ENCODE measurements at places on chromosomes 6 and 20.

GRCh38 chr6:9984607-9985006 is 430.3 kb downstream of the TFAP2A start:
- no peak for DNase-seq

DNA sequence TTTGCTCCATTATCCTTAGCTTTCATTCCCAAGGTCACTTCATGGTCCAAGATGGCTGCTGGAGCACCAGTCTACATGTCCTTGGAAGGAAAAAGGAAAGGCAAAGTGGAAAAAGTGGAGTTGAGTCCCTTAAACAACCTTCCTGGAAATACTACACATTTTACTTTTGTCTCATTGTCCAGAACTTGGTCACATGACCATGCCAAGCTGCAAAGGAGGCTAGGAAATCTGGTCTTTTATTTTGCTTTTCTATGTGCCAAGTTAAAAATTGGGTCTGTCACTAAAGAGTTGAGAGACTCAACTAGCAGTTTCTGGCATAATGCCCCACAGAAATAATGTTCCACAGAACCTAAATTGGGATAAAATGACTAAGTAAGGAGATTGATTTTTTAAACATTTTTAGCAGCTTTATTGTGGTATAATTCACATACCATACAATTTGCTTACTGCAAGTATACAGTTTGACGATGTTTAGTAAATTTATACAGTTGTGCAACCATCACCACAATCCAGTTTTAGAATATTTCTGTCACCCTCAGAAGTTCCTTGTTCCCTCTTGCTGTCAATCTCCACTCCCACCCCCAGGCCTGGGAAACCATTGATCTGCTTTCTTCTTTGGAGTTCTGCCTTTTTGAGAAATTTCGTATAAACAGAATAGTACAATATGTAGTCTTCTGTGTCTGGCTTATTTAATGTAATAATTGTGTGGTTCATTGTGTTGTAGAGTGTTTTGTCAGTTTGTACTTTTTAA is 5.6 kb upstream of the CHD6 start:
- no peak for DNase-seq

GRCh38 chr6:19465760-19466159 is 371.4 kb upstream of the ID4 start:
- DNase-seq: no peak

GRCh38 chr6:110467566-110468140 is 8.8 kb downstream of the SLC22A16 start:
- DNase-seq: peak; percentile 98

DNA sequence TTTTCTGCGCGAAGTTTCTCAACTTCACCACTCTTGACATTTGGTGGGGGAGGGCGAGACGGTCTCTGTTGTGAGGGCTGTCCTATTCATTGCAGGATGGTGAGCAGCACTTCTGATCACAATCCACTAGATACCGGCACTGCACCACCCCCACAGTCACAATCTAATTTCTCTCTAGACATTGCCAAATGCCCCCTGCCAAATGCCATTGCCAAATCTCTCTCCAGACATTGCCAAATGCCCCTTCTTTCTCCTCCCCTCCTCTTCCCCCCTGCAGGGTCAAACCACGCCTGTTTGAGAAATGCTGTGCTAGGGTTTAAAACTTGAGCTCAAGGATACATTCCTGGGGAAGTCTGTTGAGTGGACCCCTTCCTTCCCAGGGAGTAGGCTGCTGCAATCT is 603.5 kb upstream of the CDH4 start:
- DNase-seq: peak; percentile 24

DNA sequence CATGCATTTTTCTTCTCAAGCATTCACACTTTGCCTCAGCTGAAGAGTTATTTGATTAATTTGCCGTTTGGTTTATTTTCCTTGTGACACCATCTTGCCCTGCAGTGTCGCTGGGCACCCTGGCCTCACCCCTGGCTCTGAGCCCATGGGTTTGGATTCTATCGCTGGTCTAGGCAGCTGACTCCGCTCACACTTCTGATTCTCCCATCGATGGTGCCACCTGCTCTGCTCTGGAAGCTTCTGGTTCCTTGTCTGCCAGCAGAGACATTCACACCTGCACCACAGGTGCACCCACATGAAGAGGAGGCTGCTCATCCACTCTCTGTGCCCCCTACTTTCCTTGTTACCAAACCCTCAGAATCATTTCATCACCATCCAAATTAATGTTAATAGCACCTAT is 291.6 kb upstream of the CDH4 start:
- DNase-seq: no peak

DNA sequence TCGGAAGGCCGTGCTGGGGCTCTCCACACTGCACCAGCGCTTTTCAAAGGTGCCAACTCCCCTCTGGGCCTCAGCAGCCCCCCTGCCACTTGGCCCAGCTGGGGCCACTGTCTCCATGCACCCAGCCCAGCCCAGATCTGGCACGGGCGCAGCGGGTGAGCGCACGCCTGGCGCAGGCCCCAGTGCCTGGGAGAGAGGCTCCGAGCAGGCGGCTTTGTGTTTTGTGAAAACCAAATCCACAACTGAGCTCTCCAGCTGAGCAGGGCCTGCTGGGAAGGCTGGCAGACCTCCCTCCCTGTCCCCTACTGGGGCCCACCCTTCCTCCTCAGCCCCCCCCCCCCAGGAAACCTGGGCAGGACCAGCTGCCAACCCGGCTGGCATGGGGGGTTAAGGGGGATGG is 17.0 kb downstream of the MDGA1 start:
- DNase-seq: no peak

- no peak for DNase-seq
These were observed 35.8 kb upstream of the KIF16B start for GRCh38 chr20:16609066-16609465.

GRCh38 chr20:63082939-63083735 is 76.4 kb upstream of the BHLHE23 start:
- DNase-seq: no peak

DNA sequence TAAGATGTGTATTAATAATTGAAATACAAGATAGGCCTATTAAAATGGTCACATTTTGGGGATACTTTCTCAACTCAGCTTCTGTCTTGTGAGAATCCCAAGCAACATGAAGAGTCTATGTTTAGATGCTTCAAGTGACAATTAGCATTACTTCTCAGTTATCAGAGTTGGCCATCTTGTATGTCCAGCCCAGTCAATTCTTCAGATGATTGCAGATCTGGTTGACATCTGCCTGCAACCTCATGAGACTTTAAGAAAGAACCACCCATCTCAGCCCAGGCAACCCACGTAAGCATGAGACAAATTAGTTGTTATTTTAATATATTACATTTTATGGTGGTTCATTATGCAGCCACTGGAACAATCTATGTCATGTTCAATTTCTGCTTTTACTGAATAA is 256.5 kb downstream of the TENT5A start:
- no peak for DNase-seq

GRCh38 chr20:1816384-1817381 is 78.5 kb upstream of the SIRPA start:
- DNase-seq: no peak

DNA sequence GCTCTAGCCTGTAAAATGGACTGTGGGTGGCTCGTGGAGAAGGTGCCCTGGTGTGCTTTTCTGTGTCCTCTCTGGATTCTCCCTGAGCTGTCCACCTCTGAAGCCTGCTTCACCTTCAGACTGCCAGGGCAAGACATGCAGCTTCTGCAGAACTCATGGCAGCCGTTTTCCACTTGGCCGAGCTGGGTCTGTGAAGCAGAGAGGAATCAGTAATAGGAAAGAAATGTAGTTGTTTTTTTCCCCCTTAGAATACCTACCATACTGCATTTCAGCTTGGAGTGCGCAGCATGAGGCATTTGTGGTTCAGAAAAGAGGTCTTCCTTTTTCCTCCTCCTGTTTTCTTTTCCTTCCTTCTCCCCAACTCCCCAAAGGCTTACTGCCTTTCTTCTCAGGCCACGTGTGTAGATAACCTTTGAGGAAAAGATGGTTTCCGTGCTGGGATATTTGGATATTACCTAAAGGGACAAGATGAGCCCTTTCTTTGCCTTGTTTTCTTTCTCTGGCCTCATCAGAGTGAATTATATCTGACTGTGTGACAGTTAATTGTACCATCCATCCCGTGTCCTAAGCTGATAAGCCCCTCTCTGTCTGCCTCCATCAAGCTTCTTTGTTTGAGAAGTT is 39.4 kb downstream of the RREB1 start:
- DNase-seq: peak; percentile 74

DNA sequence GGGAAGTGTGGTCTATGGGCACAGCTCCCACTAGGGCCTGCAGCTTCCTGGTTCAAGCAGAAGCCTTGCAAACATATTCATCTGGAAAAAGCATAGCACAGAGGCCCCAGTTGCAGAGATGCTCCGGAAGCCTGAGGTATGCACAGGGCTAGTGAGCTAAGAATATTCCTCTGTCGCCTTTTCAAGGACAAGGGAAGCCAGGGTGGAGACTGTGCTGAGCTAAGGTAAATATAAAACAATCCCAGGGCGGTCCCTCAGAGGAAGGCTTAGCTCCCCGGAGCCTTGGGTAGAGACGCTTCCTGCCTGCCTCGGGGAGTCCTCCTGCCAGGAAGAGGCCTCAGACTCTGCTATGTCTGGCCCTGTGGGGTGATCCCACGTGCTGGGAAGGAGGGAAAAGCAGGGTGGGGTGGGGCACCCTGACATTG is 134.8 kb upstream of the FOXA2 start:
- no peak for DNase-seq

GRCh38 chr20:24633026-24633425 is 163.6 kb downstream of the SYNDIG1 start:
- no peak for DNase-seq

GRCh38 chr6:170108890-170109587 is 181.8 kb downstream of the DLL1 start:
- no peak for DNase-seq

DNA sequence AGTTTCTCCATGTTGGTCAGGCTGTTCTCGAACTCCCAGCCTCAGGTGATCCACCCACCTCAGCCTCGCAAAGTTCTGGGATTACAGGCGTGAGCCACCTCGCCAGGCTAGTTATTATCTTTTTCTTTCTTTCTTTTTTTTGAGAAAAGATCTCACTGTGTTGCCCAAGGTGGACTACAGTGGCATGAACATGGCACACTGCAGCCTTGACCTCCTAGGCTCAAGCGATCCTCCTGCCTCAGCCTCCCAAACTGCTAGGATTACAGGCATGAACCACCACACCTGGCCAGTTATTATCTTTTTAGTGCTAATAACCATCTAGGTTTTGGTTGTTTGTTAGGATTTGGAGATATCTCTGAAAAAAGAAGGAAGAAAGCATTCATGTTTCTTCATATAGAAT is 35.8 kb upstream of the ZNF217 start:
- DNase-seq: no peak

DNA sequence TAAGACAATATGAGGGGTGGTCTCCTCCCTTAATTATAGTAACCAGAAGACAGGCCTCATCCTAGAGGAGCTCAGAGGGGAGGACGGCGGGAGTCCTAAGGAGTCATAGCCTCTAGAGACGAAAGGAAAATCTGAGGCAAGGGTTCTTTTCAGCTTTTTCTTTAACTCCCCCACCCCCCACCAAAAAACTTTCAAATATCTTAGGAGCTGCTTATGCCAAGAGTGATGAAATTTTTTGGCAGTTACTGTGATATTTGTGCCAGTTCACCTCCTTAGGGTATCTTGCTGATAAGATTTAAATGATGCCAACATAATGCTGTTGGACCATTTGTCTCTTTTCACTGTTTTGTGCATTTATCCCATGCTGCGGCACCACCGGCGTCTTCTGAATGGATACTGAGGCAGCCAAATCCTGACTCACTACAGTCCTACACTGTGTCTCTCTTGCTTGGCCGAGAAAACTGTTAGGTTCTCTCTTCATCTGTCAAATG is 44.5 kb upstream of the DSE start:
- no peak for DNase-seq

DNA sequence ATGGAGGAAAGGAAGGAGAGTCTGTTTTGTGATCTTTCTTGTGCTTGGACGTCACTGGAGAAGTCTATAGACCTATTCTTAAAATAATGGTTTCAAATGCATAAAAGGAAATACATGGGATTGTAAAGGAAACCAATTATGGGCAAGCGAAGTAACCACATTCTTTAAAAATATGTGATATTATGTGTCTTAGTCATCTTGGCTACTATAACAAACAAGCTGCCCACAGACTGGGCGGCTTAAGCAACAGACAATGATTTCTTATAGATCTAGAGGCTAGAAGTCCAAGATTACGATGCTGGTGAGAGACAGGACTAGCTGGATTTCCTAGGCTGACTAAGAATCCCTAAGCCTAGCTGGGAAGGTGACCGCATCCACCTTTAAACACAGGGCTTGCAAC is 49.4 kb upstream of the CD83 start:
- peak; percentile 5 for DNase-seq

- DNase-seq: peak; percentile 49
These were observed 119.0 kb downstream of the RTN4IP1 start for GRCh38 chr6:106510090-106510970.

DNA sequence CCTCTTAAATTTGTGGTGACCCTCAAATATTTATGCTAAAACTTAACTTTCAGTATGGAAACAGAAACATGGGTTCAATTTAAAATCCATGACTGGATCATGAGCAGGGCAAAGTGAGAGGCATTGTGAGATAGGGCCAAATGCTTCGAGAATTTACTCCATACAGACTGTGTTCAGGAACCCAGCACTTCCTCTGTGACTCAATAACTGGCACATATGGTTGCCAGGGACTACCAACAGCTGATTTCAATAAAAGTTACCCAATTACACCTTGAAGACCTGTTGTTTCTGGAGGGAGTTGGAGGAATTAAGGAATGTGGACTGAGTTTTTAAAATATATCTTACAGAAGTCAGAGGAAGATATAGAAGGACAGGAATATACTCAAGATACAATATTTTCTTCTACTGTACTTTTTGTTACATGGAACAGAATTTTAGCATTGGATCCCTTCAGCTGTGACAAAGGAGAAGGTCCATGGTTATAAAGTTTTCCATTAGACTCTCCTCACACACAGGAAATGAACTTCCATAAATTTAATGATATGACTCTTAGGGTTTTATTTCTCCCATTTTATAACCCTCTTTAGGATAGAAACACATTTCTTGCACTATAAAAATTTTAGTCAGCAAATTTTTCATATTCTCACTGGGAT is 258.5 kb downstream of the KHDC1L start:
- peak; percentile 43 for DNase-seq

DNA sequence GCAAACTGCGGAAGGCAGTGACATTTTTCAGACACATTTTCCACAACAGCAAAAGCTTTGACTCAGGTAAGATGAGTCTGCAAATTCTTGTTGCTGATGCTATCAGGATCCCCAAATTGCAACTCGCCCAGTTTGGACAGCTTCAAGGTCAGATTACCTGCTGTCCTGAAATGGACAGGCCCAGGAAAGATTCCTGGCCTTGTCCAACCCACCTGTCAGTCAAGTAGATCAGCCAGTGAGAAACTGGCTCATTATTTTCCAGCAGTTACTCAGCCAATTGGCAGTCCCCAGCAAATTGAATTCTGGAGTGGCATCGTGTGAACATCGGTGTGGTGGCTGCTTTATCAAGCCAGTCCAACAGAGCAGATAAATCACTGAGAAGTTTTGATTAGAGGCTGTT is 84.5 kb upstream of the SNAP25 start:
- no peak for DNase-seq

DNA sequence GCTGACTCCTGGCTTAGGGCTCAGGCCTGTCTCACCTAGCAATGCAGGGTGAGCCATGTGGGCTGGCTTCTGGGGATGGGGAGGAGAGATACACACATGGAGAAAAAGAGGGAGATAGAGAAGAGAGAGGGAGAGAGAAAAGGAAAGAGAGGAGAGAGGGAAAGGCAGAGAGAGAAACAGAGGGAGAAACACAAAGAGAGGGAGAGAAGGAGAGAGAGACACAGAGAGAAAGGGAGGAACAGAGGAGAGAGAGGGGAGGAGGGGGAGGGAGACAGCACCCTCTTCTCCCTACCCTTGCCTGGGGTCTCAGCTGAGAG is 24.8 kb downstream of the NTSR1 start:
- no peak for DNase-seq

GRCh38 chr6:155185544-155185943 is 78.3 kb upstream of the CLDN20 start:
- DNase-seq: no peak
